ENCODE measurements at places on chromosomes 12 and 14.

GRCh38 chr14:59830338-59830734, 40.2 kb downstream of the RTN1 start:
- DNase-seq = no peak

GRCh38 chr12:53333845-53334244, 2.3 kb downstream of the SP7 start:
- no peak for DNase-seq

GRCh38 chr12:130155416-130156073, 6.7 kb upstream of the FZD10 start:
- no peak for DNase-seq

DNA sequence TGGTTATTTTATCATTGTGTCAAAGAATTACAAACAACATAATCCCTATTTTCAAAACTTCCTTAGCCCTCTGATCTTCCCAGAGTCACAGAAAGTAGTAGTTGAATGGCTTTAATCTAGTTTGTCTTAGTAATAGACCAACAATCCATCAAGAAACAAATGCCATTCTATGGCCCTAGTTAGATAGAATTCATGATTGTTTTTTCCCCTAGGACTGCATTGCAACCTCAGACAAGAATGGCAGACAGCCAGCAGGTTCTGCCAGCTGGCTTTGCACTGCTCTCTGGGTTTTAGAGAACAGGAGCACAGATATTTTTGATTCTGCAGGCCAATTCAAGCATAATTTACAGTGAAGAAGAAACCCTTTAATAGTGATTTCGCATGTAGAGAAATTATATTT, 33.8 kb downstream of the SYT1 start:
- no peak for DNase-seq

GRCh38 chr14:31263485-31264133, 56.0 kb upstream of the HECTD1 start:
- peak; percentile 99 for DNase-seq

DNA sequence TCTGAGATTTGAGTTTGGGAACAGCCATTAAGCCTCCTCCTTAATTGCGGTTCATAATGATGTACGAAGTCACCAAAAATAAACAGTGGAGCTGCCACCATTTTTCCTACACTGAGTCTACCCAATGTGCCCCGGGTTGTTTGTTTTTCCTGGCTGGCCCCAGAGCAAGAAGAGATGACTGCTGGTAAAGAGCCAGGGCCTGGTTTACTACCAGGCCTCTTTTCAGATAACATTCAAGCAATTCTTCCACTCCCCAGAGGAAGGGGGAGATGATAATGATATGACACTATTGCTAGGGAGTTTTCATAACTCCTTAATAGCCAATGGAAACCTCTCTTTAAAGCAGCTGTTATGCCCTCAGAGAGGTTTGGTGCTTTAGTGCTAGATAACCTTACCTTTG, 42.3 kb downstream of the BRAP start:
- no peak for DNase-seq

DNA sequence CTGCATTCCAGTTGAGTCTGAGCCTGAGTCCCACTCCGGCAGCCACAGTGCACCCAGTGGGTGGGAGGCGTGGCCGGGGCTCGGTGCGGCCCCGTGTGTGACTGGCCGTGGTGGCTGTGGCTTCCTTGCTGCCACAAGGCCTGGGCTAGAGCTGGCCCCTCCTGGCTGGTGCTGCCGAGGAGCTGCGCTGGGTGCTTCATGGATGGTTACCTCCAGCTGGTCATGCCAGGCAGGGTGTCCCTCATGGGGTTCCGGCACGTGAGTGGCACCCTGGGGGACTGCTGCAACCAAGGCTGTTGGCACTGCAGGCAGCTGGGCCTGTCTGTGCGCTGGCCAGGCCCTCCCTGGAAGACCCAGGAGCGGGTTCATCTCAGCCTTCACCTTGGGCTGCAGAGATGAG, 62.7 kb downstream of the KIF26A start:
- DNase-seq = no peak

DNA sequence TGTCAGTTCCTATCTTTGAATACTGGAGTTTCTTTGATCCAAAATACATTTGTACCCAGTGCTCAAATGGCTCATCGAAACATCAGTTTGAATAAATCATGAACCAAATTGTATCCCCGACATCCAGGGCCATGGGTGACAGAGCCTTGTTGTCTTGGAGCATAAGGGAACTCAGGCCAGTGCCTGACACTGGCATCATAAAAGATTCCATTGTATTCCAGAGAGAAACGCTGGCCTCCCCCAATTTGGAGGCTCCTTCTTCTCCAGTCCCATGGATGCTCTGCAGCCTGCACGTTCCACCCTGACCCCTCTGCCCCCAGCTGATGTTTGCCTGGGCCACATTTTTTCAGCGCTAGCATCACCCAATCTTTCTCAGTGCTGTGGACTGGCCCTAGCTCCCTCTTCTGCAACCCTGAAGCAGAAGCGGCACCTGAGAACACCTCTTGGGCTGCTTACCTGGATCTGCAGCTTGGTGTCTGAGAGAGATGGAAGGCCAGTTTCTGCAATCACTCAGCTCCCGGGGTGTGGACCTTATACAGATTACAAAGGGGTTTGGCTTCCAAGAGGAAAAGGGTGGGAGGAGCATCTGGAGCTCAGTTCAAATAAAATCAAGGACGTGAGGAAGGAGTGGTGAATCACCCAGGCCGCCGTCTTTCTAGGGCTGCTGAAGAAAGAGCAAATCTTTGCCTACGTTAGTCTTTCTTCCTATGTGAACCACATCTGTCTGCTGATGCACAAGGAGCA, at the start of gene RNASE1:
RNASE1 (minus strand) TSS at position 504 of the 744 bp plus-strand sequence. CDS start 776 bp downstream, outside the sequence.
- no peak for DNase-seq

DNA sequence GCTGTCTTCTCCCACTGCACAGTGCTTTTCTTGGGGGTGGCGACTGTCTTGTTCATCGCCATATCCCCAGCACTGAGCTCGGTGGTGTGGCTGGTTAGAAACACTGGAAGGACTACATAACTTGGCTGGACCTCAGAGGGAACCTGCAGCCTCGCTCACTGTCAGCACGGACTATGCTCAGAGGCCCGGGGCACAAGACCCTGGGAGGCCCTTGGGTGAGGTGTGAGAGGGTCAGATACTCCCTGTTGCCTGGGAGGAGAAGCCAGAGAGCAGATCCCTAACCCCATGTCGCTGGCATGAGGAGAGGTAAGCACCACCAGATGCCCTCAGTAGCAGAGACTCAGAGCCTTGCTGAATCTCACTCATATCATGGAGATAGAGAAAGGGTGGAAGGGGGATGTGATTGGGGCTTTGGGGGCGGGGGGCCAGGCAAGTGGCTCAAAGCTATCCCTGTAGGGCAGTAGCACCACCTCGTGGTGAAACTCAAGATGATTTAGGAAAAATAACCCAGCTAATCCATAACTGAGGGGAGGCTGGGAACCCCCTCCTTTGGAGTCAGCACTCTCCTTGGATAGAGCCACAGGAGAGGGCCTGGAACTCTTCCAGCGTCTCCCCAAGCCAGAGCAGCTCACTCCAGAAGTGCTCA, 18.7 kb upstream of the HDAC7 start:
- no peak for DNase-seq

- no peak for DNase-seq
Measured at GRCh38 chr14:104886690-104887622, 21.9 kb downstream of the CEP170B start.

- no peak for DNase-seq
Measured at GRCh38 chr12:131603106-131603938, 107.6 kb upstream of the SFSWAP start.

DNA sequence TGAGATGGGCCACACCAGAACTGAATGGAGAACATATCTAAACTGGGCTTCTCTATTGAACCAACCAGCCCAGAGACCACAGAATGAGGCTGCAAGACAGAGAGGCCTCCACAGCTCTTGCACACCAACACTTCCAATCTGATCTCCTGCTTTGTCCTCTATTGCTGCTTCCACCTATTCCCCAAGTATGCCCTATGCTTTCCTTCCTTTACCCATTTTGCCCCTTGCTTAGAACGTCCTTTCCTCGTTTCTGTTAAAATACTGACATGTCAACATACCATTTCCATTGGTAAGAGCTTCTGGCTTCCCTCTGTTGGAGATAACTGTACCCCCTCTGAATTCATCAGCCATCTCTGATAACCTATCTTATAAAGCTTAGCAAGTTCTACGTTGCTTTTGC, 2.8 kb downstream of the SLC2A13 start:
- DNase-seq = no peak

GRCh38 chr12:53725824-53726223, 1.4 kb downstream of the CALCOCO1 start:
- no peak for DNase-seq

DNA sequence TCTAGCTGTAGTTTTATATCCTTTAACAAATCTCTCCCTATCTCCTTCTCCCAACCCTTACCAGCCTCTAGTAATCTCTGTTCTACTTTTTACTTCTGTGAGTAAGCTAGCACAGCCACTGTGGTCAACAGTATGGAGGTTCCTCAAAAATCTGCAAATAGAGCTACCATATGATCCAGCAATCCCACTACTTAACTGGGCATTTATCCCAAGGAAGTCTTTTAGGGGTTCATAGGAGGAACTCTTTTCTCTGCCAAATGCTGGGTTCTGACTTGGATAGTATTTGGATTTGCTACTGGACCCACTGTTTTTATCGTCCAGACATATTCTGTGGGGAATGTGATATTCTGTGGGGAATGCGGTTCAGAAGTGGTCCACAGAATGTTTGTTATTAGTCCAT, 41.1 kb downstream of the EID3 start:
- DNase-seq = no peak

DNA sequence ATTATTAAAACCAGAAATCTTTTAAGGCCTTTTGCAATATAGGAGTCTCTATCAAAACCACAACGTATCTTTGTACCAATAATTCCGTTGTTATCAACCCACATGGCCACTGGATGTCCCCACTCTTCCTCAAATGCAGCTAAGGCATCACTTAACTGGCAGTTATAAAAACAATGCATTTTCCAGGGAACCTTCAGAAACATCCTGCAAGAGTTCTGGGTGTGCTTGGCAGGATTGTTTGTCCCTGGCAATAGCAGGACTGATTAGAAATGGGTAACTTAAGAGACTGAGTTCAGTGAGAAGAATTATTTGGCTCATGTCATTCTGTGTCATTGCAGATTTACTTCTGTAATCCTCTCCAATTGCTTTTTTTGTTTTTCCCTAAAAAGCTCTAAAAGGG, 112.0 kb downstream of the SLC15A5 start:
- DNase-seq = no peak

DNA sequence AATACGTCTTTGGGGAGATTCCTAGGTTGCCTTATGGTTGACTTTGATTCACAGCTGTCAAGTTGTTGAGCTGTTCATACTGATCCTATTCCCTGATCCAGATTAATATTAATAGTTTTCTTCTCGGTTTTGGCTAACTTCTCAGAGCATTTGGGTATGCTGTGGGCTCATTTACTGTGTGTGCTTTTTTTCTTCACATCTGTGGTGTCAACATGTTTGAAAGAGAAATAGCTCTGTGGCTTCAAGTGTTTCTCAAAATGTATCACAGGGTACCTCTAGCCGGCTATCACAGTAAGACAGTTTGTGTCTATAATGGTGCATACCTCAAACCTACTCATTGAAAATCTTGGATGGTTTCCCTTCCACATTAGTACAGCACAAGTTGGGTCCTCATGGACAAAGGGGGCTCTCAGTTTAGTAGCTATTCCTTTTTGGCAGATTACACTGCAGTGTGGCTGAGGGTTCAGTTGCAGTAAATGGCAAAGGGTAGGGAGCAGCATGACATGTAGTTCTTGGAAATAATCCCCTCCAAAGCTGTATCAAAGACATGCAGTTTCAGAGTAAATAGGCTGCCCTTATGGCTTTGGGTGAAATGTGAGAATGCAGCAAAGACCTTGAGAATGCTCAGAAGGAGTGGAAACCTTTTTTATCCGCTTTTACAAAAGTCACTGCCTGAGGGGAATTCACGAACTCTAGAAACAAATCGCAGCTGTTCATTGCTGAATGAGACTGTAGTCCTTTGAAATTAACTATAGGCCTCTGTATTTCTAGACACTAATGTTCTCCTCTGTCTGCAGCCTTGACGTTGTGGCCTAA, 102.4 kb upstream of the ATF1 start:
- no peak for DNase-seq

- no peak for DNase-seq
Measured at GRCh38 chr12:123153906-123154305, 3.0 kb upstream of the PITPNM2 start.

GRCh38 chr14:104224506-104225277, 86.3 kb downstream of the KIF26A start:
- DNase-seq = no peak

DNA sequence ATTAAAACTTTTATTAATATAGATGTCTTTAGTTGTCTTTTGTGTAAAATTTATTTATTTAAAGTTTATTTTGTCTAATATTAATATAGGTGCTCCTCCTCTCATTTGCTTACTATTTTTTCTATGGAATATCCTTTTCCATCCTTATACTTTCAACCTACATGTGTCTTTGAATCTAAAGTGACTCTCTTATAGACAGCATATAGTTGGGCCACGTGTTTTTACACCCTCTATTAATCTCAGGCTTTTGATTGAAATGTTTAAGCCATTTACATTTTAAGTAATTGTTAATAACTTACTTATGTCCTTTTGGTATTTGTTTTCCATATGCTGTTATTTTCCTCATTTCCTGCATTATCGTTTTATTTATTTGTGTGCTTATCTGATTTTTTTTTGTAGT, 74.4 kb upstream of the LRFN5 start:
- DNase-seq = no peak

DNA sequence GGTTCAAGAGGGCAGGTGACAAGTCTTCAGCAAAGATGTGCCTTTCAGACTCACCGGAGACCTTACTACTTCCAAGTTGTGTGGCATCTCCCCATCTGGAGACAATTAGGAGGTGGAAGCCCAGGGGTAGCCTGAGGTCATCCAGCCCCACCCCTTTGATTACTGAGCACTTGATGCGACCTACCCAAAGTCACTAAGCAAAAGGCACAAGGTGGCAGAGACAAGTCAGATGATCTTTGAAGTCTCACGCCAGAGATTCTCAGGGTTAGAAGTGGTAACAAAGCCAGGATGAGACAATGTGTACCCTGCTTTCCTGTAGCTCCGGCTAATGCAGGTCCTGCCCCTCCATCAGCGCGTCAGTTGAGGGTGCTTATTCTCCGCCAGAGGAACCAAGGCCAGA, 1.4 kb upstream of the FOXN3 start:
- DNase-seq = no peak

DNA sequence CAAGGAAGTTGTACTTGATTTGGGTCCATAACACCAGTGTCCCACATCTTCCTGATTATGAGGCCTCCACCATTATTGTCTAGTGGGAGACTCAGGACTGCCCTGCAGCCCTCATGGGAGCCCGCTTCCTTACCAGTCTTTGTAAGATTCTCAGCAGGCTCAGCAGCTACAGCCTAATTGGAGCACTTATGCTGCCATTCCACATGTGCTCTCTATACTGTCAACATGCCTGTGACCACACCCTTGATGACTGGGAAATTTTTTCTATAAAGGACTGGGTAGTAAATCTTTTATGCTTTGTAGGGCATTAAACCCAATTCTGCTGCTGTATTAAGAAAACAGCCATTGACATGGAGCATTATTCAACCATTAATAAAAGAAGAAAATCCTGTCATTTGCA, 145.5 kb upstream of the IGF1 start:
- no peak for DNase-seq

- DNase-seq = no peak
Measured at GRCh38 chr14:68668531-68668930, 124.3 kb downstream of the ZFP36L1 start.

- DNase-seq = peak; percentile 41
Measured at GRCh38 chr12:107317751-107318555, 224.6 kb upstream of the CRY1 start.

GRCh38 chr12:14605401-14605989, 37.8 kb upstream of the PLBD1 start:
- DNase-seq = no peak

GRCh38 chr12:93762912-93763553, 85.9 kb downstream of the CRADD start:
- no peak for DNase-seq

GRCh38 chr14:23877538-23878180, 75.9 kb upstream of the DHRS4 start:
- no peak for DNase-seq
